ENCODE measurements at places on chromosomes 7 and 10.

- DNase-seq: no peak
Observed at GRCh38 chr10:14478604-14479003, 147.9 kb upstream of the FRMD4A start.

GRCh38 chr10:126373972-126374371, 14.3 kb downstream of the ADAM12 start:
- DNase-seq: no peak

DNA sequence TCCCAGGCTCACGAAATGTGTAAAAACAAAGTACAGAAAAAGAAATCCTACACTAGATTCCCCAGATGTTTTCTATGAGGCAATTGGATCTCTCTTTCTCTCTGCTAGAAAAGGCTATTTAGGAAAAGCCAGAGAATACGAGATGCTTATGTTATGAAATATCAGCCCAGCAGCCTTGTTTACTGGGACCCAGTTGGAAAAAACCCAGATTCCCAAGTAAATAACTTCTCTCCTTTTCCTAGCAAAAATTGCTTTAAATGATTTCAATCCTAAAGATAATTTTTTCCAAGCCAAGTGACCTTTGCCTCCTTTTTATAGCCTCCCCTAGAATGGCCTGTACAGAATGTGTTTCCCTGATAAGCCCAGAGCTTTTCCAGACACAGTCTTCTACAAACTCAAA, 199.3 kb downstream of the PLXNA4 start:
- DNase-seq: no peak

DNA sequence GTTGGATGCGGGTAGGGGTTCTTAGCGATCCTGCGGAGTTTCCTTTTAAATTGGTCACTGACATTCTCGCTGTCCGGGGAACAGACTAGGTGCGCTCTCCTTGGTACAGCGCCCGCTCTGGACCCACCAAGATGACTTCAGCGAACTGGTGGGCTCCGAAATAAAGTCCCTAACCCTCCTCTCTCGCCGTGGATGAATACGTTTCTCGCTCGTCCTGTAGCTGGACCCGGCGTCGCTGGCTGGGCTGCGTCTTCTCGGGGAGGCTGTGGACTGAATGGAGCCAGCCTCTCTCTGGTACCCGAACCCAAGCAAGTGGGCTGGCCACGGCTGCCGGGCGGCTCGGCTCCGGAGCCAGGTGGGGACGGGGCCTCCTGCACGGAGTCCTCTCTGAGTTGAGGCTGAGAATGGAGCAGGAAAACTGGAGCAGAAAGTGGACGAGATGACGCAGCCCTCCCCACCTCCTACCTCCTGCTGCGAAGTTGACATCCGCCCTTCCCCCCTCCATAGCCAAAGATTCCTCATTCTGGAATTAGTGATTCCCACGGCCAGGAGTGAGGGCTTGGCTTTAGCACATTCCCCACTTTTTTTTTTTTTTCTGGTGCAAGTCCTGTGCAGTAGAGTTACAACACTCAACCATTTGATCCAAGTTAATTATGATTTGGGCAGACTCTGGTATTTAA, 1.5 kb downstream of the UNC5B start:
- no peak for DNase-seq

GRCh38 chr7:137871170-137871915, 24.6 kb upstream of the DGKI start:
- DNase-seq: peak; percentile 46

DNA sequence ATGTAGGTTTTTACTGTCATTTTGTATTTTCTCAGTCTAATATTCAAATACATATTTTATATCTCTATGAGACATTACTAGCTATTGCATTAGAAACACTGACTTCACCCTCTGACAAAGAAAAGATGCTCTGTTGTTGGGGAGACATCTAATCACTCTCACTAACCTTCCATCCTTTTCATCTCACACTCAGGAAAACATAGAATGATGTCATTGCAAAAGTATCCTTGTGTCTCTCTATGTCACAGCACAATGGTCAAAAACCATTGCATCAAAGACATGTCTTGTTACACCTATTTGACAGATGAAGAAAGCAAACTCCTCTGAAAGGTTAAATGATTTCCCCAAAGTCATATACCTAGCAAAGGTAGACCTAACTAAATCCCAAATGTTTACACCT, 231.3 kb upstream of the PTN start:
- no peak for DNase-seq
